Activated naive CD4-positive, alpha-beta T cell treated with anti-CD3 and anti-CD28 coated beads, Interleukin-2, amount 50 U/mL, for 72 hours (primary cell): ENCODE measurements at places on chromosomes 13 and 19.

DNA sequence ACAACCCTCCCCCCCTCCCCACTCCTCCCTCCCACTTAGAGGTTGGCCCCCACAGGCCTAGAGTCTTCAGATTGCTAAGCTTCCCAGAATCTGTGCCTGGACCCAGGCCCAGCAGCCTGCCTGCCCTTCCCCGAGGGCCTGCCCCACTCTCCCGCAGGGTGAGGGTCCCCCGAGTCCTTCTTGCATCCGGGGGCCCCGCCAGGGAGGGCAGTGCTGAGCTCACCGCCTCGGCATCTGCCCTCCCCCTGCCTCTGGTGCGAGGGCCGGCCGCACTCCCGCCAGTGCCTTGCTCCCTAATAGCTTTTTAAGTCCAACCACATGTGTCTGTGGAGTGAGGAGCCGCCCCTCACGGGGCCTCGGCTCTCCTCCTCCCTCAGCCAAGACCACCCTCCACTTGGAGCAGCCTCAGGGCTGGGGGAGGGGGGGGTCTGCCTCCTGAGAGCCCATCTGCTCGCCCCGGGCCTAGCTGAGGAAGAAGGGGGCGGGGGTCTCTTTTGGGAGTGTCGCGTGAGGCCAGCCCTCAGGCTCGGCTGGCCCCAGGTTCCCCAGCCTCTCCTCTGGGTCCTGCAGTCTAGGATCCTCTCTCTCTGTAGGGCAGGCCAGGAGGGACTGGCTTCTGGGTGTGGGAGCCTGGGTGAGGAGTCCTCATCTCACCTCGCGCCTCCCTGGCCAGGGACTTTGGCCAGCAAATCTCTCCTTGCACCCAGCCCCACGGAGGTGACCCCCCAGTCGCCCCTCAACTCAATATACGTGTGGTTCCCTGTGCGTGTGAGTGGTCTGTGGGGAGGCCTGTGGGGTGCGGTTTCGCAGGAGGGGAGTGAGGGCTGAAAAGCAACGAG, 47.2 kb downstream of the LYL1 start:
- no peak for DNase-seq

- no peak for DNase-seq
These were observed 10.0 kb downstream of the PEX11G start for GRCh38 chr19:7478843-7479227.

- DNase-seq = no peak
These were observed 76.8 kb upstream of the MEDAG start for GRCh38 chr13:30829145-30829832.

DNA sequence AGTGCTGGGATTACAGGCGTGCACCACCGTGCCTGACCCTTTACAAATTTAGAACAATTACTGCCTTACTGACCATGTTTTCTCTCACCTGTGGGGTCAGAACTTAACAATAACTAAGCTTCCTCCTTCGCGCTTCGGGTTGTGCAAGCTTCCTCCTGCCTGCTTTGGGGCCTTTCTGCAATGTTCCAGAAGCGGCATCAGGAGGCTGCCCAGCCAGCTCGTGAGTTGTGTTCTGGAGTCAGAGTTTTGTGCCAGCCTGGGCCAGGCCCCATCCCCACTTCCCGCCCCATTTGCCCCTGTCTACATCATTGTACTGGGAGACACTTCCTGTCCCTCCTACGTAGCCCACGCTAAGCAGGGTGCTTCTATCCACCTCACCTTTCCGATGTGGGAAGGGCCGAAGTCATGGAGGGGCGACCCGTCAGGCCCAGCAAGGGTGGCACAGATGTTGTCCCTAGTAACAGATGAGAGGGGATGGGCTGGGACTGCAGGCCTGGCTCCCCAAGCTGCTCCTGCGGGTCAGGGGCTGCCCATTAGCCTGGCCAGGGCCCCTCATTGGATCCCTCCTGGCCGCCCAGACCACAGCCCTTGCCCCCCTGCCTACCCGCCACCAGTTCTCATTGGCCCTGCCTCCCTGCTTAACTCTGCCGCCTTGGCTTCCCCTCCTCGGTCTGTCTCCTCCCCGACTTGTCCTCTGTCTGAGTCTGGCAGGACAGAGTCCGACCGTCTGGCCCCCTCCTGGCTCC, 13.4 kb downstream of the UHRF1 start:
- no peak for DNase-seq

GRCh38 chr19:53409505-53410204, 14.7 kb downstream of the ZNF765 start:
- no peak for DNase-seq

DNA sequence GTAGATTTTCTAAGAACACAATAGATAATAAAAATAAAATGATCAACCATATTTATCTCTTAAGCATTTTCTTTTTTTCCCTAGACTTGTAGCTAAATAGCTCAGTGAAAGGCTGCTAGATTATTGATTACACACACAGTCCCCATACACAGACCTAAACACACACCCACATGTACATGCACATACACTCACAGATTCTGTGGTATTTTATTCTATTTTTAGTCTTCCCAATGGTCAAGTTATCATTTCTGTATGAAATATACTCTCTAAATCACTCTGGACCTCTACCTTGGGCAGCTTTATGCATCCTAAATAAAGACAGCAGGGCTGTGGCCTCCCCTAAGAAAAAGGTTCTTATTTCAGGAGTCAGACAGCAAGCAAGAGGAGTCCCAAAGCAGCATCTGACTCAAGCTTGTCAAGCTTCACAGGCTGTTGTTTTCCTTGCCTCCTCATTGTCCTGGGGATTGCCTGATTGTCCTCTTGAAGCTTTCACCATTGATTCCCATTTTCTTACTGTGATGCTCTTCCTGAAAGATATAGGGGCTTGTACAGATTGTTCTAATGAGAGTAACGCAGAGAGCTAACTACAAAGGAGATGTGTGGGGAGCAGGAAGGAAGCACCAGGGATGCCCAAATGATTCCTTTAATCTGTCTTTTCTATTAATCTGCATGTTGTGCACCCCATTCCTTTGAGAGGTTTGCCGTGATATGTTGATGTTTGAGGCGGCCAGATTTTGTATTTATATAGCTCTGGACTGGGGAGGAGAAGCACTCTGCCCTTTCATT, 986.5 kb downstream of the PCDH17 start:
- no peak for DNase-seq

DNA sequence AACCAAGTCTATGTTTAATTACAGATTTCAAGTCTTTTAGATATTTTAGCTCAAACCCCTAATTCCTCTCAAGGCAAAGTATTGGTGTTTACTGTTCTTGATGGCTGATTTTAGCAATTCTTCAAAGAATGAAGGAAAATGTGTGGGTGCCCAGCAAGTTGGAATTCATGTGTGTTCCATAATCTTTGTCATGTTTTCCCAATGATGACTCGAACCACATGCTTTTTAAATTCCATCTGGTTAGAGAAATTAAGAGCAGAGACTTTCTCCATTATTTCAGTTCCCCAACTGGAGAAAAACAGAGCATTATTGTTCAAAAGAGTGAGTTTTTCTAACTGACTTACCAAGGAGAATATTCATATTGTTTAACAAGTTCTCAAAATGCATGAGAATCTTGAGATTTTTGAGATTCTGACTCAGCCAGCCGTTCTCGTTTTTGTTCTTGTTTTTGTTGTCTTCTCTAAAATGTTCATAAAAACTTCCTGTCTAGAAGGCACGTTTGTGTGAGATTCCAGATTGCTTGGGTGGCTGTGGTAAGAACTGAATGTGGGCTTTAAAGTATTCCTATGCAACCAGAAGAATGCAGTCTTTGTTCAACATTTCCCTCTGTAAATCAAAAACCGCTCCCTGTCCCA, 404.7 kb downstream of the IRS2 start:
- DNase-seq = no peak

DNA sequence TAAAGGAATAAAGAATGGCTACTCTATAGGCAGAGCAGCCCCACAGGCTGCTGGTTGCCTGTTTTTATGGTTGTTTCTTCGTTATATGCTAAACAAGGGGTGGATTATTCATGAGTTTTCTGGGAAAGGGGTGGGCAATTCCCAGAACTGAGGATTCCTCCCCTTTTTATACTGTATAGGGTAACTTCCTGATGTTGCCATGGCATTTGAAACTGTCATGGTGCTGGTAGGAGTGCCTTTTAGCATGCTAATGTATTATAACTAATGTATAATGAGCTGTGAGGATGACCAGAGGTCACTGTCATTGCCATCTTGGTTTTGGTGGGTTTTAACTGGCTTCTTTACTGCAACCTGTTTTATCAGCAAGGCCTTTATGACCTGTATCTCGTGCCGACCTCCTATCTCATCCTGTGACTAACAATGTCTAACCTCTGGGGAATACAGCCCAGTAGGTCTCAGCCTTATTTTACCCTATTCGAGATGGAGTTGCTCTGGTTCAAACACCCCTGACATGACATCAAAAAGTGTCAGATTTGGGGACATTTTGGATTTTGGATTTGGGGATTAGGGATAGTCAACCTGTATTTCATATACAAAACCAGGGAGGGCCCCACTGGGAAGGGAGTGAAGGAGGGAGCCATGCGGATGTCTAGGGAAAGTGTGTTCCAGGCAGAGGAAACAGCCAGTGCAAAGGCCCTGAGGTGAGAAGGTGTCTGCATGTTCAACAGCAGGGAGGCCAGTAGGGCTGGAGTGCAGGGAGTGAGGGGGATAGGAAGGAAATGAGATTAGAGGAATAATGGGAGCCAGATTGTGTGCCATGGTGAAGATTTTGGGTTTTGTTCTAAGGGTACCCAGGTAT, 10.9 kb downstream of the FXYD5 start:
- DNase-seq = no peak

DNA sequence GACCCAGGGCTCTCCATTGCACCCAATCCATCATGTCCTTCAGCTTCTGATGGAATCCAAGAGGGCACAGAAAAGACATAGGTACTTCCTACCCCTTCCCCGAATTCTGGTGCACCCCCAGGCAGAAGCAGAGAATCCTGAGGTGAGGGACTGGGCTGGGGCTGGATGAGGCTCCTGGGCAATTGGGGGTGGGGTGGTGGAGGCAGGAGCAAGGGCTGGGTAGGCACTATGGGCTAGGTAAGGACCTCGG, 2.7 kb upstream of the KCNC3 start:
- no peak for DNase-seq

- no peak for DNase-seq
These were observed 485.3 kb downstream of the UQCRFS1 start for GRCh38 chr19:28727480-28728159.

DNA sequence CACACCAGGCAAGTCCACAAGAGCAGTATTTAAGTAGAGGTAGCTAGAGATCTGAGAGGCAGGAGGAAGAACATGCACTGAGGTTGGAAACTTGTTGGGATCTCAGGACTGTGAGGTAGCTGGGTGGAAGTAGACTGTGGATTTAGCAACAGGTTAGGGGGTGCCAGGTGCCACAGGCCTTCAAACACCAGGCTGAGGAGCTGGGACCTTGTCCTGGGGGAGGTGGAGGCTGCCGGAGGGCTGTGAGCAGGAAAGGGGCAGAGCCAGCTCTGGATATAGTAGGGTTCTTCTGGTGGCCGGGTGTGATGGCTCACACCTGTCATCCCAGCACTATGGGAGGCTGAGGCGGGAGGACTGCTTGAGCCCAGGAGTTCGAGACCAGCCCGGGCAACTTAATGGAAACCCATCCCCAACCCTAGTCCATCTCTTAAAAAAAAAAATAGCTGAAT, 3.1 kb downstream of the FUZ start:
- DNase-seq = no peak

DNA sequence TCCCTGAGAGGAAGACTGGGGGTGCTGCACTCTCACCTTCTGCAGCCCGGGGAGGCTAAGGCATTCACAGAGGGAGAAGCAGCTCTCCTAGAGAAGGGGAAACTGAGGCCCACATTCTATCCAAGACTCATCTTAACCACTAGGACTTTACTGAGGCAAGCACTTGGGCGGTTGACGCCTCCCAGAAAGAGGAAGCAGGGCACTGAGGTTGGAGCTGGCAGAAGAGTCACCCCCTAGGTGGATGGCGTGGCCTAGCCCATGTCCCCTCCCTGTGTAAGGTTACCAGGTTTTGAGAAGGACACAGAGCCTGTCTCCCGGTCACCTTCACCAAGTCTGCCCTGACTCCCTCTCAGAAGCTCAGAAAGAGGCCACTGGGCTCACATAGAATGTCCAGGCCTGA, 2.7 kb downstream of the S1PR2 start:
- no peak for DNase-seq

DNA sequence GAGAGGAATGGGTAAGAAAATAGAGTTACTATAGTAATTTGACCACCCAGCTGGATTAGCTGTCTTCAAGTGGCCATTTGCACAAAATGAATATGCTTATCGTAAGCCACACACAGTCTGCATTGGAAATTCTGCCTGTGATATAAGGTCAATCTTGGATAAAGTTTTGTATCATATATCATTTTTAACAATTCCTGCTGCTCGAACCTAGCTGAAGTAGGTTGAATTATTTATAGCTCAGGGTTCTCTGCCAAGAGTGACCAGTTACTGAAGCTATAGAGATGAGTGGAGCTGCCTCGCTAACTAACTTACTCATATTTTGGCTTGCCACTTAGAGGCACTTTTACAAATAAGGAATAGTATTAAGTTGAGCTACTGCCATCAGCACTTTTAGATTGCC, 220.9 kb downstream of the RGCC start:
- no peak for DNase-seq

- no peak for DNase-seq
These were observed 114.9 kb upstream of the TMTC4 start for GRCh38 chr13:100789481-100789880.

DNA sequence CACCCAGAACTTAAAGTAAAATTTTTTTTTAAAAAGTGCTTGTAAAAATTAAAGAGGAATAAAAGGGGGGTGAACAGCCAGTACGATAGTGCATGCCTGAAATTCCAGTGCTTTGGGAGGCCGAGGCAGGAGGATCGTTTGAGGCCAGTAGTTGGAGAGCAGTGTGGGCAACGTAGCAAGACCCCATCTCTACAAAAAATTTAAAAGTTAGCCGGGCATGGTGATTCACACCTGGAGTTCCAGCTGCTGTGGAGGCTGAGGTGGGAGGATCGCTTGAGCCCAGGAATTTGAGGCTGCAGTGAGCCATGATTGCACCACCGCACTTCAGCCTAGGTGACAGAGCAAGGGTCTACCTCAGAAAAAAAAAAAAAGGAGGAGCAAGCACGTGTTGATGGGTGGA, 7.8 kb downstream of the ADAMTSL5 start:
- no peak for DNase-seq

GRCh38 chr19:34926361-34926684, 380 bp upstream of the ZNF30 start:
- DNase-seq = no peak

DNA sequence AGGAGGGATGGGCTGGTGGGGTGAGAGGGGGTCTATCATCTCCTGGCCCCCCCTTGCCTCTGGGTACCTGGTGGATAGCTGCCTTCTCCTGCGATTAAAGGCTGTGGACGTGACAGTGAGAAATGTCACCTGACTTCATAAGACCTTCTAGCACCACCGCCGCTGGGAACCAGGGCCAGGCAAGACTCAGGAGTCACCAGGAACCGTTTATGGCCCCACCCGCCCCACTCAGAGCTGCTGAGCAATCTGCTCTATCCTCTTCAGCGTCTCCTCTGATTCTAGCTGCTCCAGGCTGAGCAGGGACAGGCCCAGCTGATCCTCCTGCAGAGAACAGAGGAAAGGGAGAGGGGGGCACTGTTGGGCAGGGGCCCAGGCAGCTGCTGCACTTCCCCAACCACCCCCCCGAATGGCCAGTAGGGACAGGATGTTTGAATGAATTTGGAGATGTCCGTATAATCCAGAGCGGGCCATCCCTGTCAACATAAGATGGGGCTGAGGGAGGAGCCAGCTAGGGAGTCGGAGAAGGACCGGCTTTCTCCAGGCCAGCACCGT, 10.9 kb downstream of the KLC3 start:
- DNase-seq = no peak

- no peak for DNase-seq
These were observed 5.9 kb upstream of the HOMER3 start for GRCh38 chr19:18946918-18947317.
